NCI-H2029 (cell line): ENCODE measurements at places on chromosomes 1 and 21.

DNA sequence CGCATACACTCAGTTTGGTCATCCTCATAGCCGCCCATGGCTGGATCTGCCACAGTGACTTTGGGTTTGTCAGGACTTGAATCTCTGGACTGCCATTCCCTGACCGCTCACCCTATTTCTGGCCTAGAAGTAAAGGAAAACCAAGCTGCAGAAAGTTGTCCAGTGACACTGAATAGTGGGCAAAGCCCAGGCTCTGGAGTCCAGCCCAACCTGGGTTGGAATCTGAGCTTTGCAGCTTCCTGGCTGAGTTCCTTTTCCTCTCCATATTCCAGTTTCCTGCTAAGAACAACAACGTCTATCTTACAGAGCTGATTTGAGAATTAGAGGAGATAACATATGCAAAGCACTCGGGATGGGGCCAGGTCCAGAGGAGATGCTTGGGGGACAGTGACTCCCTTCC lies 15.6 kb upstream of the EIF4G3 start:
- no peak for DNase-seq

DNA sequence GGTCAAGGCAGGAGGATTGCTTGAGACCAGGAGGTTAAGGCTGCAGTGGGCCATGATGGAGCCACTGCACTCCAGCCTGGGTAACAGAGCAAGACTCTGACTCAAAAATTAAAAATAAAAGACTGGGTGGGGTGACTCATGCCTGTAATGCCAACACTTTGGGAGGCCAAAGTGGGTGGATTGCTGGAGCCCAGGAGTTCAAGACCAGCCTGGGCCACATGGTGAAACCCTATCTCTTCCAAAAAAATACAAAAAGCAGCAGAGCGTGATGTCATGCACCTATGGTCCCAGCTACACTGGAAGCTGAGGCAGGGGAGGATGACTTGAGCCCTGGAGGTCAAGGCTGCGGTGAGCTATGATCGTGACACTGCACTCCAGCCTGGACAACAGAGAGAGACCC lies 44.4 kb upstream of the COX20 start:
- DNase-seq: no peak

GRCh38 chr1:50522691-50523342 lies 99.6 kb upstream of the DMRTA2 start:
- no peak for DNase-seq

GRCh38 chr1:39230261-39231190 lies 26.0 kb downstream of the MACF1 start:
- DNase-seq: no peak

DNA sequence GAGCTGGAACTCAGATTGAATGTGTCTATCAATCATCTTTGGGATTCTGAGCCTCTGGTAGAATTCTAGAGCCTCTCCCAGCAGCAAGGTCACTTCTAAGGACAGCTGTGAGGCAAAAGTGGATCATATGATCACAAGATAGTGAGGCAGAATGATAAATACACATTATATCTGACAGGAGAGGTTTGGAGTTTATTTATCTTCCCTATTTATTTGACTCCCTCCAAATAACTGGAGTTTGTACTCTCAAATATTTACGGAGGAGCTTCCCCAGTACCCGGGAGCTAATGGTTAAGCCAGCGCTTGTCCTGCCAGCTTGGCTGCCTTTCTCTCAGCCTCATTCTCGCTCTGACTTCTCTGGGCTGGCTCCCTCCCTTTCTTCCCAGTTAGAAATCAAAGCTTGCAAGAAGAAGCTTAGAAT lies 2.3 kb downstream of the HMGCS2 start:
- DNase-seq: no peak

- no peak for DNase-seq
Observed at GRCh38 chr1:4214826-4215225, 314.8 kb upstream of the C1orf174 start.

- DNase-seq: no peak
Observed at GRCh38 chr1:208562151-208562960, 318.2 kb upstream of the PLXNA2 start.

DNA sequence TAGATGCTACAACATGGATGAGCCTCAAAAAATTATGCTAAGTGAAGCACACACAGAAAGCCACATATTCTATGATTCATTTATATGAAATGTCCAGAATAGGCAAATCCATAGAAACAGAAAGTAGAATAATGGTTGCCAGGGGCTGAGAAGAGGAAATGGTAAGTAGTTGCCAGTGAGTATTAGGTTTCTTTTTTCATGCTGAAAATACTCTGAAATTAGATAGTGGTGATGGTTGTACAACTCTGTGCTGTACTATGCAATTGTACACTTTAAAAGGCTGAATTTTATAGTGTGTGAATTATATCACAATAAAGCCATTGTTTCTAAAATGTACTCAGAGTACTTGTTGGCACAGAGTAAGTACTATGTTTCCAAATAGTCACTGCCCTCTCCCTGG lies 15.5 kb upstream of the GFI1 start:
- DNase-seq: no peak

DNA sequence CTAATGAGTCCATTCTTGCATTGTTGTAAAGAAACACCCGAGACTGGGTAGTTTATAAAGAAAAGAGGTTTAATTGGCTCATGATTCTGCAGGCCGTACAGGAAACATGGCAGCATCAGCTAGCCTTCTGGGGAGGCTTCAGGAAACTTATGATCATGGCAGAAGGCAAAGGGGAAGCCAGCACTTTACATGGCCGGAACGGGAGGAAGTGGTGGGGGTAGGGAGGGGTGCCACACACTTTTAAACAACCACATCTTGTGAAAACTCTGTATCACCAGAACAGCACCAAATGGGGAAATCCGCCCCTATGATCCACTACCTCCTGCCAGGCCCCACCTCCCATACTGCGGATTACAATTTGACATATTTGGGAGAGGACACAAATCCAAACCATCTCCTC lies 43.9 kb downstream of the NOS1AP start:
- DNase-seq: no peak

DNA sequence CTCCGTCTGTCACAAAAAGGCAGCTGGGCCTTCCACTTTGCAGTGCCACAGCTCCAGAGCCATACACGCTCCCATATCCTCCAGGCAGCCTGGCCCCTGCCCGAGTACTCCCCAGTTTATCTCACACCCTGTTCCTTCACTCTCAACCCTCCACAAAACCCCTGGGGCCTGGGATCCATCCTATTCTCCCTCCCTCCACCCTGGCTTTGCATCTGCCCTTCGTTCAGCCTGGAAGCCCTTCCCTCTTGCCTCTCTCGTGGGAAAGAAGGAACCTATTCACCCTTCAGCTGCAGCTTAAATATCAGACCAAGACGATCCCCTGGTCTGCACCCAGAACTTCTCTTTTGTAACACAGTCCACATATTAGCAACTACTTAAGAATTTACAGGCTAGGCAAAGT lies 56.7 kb downstream of the CAMK2N1 start:
- DNase-seq: no peak

DNA sequence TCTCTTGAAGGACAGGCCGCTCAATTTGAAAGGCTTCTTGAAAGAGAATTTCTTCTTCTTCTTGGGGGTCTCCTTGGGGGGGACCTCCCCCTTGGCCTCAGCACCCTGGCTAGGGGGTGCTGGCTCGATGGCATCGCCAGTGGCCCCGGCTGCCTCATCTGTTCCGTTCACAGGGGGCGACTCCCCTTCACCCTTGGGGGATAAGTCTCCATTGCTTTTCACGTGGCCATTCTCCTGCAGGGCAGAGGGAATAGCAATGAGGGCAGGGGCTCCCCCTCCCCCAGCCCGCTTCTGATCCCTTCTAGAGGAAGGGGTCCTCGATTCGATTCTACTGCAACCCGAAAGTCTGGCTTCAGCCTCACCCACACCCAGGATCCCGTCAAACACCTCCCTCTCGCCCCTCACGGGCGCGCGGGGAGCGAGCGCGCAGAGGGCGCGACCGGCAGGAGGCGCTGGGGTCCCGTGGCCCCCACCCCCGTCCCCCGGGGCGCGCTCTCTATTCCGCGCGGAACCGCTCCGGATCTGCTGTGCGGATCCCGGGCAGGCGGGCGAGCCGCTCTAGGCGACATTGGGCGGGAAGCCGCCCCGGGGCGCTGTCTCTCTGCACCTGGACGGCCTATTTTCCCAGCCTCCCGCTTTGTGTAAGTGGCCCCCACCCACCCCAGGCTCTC lies 1.0 kb downstream of the MARCKSL1 start:
- DNase-seq: peak; percentile 22

DNA sequence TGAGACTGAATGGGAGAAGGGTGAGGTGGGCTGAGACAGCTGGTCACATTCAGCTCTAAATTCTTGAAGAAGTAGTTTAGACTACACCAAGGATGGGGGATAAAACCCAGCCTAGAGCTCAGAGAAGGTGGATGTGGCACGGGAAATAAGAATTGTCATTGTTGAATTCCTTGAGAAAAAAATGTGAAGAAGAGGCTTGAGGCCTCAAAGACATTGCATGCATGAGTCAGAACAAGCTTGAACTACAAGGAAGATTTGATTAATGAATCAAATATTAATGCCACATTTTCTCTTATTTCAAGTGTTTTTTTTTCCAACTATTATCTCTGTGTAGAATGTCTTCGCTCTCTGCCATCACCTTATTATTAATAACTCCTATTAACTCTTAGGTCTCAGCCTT lies 58.9 kb downstream of the MAP3K7CL start:
- no peak for DNase-seq

- no peak for DNase-seq
Observed at GRCh38 chr1:59755069-59755685, 59.6 kb upstream of the HOOK1 start.
